ENCODE measurements at places on chromosomes 2 and 18.

DNA sequence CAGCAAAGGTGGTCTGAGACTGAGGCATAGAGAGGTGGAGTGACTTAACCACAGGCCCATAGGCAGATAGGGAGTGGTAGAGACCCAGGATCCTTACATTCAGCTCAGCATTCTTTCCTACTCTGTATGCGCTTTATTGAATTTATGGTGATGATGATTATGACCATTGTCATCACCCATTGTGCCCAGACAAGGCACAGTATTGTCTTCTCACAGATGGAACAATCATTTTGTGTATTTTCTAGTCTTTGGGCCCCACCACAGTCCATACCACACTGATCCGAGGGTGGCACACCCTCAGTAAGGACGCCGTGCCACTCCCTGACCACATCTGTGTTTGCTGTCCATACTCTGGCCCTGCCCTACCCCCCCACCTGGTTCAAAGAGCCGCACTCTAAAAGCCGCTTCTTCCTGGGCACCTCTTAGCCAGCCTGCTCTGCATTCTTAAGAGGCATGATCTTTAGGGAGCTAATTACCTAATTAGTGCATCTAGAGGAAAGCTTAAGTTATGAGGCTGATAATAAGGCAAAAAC, 179.6 kb upstream of the SMAD2 start:
- DNase-seq = no peak

DNA sequence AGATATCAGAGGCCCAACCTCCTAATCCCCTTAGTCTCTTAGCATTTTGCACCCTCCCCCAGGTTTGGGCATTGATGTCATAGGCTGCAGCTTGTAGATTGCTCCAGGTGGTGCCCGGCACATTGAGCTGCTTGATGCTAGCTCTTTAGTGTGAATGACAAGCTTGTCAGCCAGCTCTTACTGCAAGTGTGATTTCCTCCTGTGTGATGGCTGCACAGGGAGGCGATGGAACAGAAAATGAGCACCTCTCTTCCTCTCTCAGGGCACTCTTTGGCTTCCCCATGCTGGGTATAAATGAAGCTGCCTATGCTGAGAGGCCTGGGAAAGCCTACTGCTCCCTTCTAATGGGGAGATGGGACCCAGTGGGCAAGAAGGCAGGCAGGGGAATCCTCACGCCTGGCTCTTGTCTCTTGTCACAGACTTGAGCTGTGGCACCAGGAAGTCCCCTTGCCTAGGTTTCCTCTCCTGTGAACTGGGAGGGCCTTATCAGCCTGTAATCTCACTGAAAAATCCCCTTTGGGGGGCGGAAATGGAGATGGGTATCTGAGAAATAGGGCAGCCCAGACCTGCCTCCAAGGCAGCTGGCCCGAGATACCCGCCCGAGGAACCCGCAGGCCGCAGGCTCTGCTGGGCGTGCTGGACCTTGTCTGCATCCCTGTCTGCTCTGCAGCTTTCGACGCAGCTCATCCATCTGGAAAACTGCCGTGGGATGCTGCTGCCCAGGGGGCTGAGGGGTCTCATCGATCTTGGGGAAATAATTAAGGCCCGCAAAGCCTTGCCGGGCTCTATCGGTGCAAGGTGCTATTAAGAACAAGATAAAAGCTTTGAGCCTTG, 163.5 kb upstream of the CXCR4 start:
- DNase-seq = no peak

- DNase-seq = peak; percentile 40
These were observed 81.0 kb upstream of the TMEM17 start for GRCh38 chr2:62586981-62587380.

GRCh38 chr2:175852879-175853615, 149.0 kb downstream of the LNPK start:
- DNase-seq = no peak

DNA sequence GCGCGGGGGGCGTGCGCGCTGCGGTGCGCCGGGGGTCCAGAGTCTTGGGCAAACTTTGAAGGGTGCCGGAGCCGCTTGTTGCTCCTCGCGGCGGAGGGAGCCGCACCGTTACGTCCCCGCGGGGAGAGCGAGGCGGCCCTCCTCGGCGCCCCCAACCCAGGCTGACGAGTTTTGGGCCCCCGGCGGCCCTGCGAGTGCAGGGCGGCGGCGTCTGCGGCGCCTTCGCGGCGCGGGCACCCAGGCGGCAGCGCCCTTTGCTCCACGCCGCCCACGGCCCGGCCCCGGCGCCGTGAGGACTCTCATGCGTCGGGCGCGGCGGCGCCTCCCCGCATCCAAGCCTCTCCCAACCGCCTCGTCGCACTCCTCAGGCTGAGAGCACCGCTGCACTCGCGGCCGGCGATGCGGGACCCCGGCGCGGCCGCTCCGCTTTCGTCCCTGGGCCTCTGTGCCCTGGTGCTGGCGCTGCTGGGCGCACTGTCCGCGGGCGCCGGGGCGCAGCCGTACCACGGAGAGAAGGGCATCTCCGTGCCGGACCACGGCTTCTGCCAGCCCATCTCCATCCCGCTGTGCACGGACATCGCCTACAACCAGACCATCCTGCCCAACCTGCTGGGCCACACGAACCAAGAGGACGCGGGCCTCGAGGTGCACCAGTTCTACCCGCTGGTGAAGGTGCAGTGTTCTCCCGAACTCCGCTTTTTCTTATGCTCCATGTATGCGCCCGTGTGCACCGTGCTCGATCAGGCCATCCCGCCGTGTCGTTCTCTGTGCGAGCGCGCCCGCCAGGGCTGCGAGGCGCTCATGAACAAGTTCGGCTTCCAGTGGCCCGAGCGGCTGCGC, 814 bp downstream of the FZD7 start:
- no peak for DNase-seq

GRCh38 chr2:147386284-147386683, 458.5 kb upstream of the ACVR2A start:
- no peak for DNase-seq

DNA sequence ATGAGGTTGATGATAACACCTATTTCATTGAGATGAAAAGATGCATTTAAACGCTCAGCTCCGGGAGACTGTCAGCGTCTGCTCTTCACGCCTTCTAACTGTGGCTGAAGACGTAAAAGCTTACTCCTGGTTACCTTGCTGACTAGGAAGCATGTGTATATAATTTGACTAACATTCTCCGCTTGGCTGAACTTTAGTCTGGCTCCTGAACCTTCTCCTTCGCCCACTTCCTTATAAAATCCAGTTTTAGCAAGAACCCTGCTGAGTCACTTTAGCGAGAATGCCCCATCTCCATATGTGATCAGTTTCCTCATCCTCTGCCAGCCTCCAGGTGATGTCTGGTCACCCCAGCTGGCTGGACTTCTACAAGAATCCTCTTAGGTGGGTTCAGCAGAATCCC, 12.7 kb upstream of the CREG2 start:
- DNase-seq = no peak

- no peak for DNase-seq
These were observed 27.6 kb downstream of the ST3GAL5 start for GRCh38 chr2:85861180-85861579.

DNA sequence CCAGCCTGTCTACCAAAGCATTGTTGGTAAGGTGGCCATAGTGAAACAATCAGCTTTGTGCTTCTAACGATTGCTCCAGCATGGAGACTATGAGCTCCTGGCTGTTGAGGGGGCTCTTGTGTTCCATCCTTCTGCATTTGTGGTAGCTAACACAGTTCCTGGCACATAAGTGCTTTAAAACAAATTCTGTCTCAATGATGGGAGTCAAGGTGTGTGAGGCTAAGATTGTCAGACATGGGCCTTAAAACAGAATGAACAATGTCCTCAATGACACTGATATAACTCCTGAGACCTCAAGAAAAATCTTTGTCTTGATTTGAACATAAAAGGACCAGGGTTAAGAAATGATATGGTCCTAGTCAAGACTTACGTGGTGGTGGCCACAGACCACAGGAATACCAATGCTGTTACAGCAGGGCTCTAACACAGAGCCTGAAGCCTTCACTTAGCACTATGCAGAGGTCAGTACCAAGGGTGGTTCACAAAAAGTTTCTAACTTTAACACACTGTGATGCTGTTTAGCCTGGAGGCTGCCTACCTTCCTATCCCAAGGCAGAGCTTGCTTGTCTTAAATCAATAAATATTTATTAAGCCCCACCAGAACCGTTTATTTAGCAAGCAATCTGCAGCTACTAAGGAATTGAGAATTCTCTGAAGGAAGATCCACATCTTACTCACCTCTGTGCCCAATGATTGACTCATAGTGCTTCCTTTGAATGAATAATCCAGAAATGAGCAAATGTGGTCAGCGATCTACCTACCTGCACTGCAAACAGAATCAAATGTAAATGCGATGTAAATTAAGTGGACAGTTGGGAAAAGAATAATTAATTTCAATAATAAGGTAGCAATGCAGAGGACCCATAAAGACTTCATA, 35.1 kb downstream of the EVA1A start:
- no peak for DNase-seq

DNA sequence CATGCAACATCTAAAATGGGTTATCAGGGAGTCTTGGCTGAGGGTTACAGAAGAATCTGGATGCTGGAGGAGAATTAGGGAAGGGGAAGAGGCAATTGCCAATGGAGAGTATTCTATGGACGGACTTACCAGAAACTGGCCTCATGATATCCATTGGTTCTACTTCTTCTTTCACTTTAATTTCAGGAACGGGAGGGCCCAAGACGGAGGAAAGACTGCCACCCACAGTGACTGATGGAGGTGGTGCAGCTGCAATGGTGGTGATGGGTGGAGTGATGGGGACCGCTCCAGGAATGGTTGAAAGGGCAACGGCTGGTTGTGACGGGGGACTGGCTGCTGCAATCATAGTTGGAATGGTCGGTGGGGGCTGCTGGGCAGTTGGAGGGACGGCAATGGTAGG, 69.1 kb upstream of the AMMECR1L start:
- DNase-seq = no peak

DNA sequence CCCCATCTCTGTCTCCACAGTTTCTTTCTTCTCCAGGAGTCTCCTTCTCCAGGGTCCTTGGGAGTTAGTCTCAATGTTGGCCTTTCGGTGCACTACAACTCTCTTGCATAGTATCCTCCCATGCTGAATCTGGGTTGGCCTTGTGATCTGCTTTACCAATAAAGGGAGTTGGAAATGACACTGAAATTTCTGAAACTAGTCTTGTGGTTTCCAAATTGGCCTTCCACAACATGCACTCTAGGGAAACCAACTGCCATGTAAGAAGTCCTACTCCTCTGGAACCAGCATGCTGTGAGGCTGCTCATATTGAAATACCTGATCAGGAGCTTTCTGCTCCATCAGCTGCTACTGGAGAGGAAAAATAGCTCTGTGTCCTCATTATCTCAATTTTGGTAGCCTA, 9.9 kb upstream of the ABHD3 start:
- no peak for DNase-seq

GRCh38 chr2:201969938-201970785, 63.5 kb upstream of the FZD7 start:
- DNase-seq = peak; percentile 74

- DNase-seq = no peak
These were observed 132.6 kb downstream of the MAP2 start for GRCh38 chr2:209556354-209556961.

- peak; percentile 67 for DNase-seq
These were observed 44.2 kb upstream of the HS6ST1 start for GRCh38 chr2:128362889-128363228.
